ENCODE measurements at places on chromosomes 3 and 15.

- DNase-seq: no peak
Measured at GRCh38 chr15:48493763-48494225, 151.7 kb downstream of the FBN1 start.

DNA sequence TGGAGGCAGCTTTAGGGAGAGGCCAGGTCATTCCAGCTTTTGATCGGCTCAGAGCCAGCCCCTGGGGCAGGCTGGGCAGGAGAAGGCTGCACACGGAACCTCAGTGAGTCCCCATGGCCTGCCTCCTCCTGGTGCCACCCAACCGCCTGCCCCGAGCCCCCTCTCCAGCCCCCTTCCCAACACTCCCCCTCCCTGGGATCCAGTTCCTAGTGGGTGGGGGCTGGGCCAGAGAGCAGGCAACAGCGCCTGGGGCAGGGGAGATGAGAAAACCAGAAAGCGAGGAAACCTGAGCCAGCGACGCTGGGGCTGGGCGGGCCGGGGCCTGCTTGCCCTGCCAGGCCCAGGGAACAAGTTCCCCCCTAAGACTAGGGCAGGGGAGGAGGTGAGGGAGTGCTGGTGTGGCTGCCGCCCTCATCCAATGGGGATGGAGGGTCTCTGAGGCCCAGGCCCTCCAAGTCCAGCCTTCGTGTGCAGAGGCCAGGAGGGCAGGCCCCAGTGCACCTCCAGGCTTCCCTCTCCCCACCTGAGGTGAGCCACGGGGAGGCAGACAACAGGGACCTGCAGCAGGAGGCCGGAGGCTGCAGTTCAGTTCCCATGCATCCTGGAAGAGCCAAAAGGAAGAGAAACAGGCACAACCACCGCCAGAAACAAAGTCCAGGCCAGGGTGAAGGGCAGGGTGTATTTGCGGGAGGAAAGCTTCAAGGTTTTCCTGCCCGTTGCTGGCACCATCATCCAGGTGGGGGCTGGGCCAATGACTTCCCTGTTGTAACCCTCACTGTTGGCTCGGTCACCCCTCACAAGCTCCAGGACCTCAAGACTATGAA, 4.0 kb upstream of the SEMA3F start:
- DNase-seq: no peak

- no peak for DNase-seq
Measured at GRCh38 chr3:71951361-71951760, 166.4 kb upstream of the PROK2 start.

GRCh38 chr15:38714309-38715072, 149.9 kb upstream of the RASGRP1 start:
- no peak for DNase-seq

DNA sequence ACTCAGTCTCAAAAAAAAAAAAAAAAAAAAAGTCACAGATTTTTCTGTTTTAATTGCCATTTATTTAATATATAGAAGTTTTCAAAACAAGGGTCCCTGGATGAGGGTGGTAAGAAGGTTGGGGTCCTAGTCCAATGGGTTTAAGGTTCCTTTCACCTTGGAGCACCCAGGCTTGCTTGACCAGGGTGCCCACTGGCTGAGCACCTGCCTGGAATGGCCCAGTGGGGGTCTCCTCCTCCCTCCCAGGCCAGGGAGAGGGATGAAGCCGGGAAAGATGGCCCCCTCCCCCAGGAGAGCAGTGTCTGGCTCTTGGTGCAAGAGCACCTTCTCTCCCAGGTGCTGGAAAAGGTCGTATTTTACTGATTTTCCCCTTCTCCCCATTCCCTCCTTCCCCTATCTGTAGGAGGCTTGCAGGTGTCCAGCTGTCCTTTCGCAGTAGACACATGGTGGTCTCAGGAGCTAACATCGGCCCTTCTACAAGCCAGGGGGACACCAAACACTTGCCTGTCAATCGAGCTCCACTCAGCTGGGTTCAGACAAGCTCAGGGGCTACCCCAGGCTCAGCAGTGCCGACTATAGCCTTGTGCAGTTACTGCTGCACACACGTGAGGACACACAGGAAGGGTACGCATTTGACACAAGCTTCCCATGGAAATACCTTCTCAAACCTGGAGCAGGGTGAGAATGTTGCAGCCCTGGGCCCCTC, 112.3 kb upstream of the KLF13 start:
- DNase-seq: no peak

DNA sequence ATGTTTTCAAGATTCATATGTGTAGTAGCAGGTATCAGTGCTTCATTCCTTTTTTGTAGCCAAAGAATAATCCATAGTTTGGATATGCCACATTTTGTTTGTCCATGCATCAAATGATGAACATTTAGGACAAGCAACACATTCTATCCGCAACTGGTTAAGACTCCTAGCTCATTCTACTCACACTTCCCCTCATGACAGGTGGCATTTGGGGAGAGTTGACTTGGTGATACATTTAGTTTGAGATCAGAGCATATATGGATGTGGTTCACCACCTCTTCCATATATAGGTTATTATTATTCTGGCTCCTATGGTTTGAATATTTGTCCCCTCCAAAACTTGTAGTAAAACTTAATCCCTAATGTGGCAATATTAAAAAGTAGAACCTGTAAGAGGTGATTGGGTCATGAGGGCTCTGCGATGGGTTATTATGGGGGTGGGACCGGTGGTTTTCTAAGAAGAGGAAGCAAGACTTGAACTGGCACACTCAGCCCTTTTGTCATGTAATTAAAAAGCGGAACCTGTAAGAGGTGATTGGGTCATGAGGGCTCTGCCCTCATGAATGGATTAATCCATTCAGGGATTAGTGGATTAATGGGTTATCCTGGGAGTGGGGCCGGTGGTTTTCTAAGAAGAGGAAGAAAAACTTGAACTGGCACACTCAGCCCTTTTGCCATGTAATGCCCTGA, 75.3 kb upstream of the HRH1 start:
- DNase-seq: no peak

- DNase-seq: peak; percentile 36
Measured at GRCh38 chr15:38254051-38254883, 1.6 kb downstream of the SPRED1 start.

- no peak for DNase-seq
Measured at GRCh38 chr3:145785668-145786067, 375.3 kb downstream of the PLOD2 start.

- DNase-seq: no peak
Measured at GRCh38 chr3:46360907-46361306, 7.0 kb downstream of the CCR2 start.

- DNase-seq: peak; percentile 42
Measured at GRCh38 chr3:89113893-89114840, 6.7 kb downstream of the EPHA3 start.

GRCh38 chr3:23701716-23702597, 103.8 kb upstream of the UBE2E1 start:
- no peak for DNase-seq

DNA sequence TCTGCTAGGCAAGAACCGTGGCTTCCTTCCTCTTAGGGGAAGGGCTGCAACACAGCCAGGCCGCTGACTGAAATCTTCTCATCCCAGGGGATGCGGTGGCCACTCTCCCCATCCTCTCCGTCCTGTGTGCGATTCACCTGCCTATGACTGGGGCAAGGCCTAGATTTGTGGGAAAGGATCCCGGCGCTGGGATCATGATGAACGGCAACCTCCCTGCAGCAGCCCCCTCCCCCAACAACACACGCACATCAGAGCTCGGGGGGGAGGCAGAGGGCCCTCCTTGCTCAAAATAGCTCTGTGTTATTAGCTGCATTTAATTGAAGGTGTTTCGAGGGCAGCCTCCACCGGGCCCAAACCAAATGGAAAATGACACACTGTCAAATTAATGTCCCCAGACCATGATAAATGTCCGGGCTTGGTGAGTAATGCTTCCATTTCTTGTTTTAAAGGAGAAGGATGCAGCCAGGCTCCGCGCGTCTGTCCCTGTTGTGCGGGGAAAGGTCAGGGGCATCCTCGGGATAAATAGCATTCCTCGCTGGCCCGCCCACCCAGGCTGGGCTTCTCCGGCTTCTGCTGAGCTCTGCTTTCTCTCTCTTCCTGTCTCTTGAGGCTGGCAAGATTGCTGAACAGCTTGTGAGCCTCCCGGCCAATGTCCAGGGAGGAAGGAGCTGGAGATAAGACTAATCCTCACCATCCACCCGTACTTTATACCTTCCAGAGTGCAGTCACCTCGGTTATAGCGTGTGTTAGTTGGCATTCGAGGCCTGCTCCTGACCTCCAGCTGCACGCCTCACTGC, 56.4 kb upstream of the TLE3 start:
- no peak for DNase-seq

- no peak for DNase-seq
Measured at GRCh38 chr3:25527801-25528200, 99.7 kb downstream of the RARB start.

DNA sequence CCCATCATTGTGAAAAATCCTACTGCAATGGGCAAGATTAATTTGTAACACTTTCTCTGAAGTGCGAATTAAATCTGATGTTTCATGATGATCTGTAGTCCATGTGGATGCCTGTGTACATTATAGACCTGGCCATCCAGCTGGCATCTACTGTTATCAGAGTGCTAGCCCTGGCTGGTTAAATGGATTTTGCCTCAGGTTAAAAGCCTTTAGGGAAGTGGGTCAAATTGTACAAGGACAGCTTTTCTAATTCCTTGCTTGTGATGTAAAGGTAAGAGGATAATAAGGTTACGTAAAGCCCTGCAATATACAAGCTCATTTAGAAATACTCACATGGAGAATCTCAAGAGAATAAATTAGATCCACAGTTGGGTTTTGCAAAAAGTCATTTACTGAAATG, 138.2 kb downstream of the EPHA3 start:
- DNase-seq: no peak

DNA sequence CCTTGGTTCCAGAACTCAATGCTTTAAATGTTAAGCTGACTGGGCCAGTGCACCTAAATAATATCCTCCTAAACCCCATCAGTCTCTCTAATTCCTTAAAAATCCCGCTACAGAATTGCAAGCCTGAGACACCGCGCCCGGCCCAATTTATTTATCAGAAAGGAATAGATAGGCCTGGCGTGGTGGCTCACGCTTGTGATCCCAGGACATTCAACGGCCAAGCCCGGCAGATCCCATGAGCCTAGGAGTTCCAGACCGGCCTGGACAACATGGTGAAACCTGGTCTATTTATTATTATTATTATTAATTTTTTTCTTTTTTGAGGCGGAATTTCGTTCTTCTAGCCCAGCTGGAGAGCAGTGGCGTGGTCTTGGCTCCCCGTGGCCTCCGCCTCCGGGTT, 28.0 kb upstream of the TUBGCP5 start:
- DNase-seq: no peak

GRCh38 chr15:69391046-69391757, 22.9 kb upstream of the KIF23 start:
- no peak for DNase-seq

GRCh38 chr3:194003114-194004057, 132.6 kb upstream of the HES1 start:
- DNase-seq: peak; percentile 43

DNA sequence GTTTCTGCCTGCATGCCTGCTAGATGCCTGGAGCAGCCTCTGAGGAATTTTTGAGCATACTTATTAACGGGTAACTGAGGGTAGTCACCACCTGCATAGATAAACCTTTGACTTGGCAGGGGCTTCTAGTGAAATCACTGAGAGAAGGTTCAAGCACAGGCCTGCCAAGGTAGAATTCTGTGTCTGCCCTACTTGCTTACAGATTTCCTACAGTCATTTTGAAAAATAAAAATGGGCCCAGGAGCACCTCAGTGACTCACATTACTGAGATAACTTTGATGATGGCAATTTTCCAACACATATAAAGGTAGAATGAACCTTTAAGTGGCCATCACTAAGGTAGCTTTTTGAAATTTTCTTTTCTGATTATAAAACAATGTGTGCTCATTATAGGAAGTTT, 10.8 kb downstream of the CRTAP start:
- DNase-seq: no peak

- DNase-seq: no peak
Measured at GRCh38 chr15:92290359-92290992, 103.2 kb upstream of the ST8SIA2 start.

DNA sequence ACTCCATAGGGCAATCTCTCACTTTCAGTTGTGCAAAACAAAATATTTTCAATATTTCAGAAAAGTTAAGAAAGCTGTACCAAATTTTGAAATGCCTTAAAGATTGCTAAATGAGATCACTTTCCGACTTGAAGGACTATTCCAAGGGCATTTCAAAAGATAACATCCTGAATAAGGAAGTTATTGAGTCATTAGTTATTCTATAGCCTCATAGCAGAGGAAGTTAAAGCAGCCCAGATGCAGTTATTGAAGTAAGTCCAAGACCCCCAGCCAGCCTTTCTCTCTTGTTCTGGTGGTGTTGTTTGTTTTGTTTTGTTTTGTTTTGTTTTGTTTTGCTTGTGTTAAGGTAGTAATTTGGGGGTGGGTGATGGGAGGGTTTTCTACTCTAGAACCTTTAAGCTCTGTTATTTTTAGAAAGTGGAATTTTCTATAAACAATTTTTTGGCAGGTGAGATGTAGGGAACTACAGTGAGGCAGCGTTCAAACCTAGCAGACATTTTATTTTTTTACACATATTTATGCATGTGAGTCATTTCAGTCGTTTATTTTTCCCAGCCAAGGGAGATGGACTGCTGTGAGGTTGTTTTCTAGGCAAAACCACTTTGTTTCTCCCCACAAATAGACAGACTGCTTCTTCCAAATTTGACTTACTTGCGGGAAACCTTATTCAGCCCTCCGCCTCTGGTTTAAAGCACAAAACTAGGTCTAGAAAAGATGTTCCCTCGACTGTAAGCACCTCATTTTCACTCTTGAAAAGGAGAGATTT, 216.3 kb upstream of the ARPP21 start:
- DNase-seq: no peak

GRCh38 chr3:26915208-26915607, 292.6 kb downstream of the LRRC3B start:
- no peak for DNase-seq

- DNase-seq: peak; percentile 87
Measured at GRCh38 chr15:101206176-101206591, 45.7 kb downstream of the CHSY1 start.

GRCh38 chr3:123528130-123528529, 56.7 kb downstream of the HACD2 start:
- no peak for DNase-seq

GRCh38 chr15:58285921-58286278, 145.9 kb upstream of the LIPC start:
- no peak for DNase-seq

- DNase-seq: no peak
Measured at GRCh38 chr3:27253391-27253790, 115.8 kb downstream of the NEK10 start.

DNA sequence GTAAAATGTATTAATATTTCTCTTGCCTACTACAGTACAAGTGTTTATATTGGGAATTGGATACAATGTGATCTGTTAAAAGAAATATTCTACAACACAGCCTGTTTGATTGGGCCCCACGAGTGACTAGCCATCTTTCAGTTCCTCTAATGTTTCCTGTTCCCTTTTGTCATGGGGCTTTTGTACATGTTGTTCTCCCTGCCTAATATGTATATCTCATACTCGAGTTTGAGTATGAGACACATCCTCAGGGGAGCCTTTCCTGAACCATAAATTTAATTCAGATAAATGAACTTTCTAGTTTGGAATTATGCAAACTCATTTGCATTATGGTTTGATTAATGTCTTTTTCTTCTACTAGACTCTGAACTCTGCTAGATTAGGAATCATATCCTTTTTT, 65.5 kb downstream of the MEF2A start:
- no peak for DNase-seq
